ENCODE measurements at places on chromosomes 4 and X.

DNA sequence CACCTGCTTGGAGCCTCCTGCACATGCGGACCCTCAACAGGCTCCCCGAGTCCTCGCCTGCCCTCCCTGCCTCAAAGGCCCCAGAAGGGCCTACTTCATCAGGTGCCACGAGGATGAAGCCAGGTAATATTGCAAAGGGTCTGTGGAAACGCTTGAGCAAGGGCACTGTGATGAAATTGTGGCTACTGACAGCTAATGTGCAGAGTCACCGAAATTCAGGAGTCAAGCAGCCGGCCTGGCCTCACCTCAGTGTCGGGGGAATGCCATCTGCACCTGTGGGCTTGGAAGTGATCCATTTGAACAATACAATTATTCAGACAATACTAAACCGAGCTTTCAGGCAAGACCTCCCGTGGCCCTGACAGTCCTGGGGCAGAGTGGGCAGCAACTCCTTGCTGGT lies 3.1 kb upstream of the FGFR3 start:
- DNase-seq: no peak

DNA sequence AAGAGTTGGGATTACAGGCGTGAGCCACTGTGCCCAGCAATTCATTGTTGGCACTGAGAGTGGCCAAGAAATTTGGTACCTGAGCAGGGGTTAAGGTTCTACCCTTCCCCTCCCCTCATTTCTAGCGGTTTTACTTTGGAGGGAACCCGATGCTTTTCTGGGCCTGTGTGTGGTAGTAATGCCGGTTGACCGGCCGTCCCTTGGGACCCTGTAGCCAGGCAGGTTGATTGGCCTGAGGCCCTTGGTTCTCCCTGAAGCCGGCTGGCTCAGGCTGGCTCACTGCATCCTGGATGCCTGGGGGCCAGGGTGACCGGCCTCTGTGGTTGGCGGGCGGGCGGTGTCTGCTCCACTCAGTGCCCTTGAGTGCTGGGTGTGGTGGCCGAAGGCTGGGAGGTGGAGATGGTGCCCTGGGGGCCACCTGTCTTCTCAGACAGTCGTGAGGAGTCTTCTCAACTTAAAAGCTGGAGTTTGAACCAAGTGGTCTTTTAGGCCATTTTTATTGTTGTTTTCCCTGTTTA lies 45.6 kb downstream of the RGS12 start:
- DNase-seq: no peak

DNA sequence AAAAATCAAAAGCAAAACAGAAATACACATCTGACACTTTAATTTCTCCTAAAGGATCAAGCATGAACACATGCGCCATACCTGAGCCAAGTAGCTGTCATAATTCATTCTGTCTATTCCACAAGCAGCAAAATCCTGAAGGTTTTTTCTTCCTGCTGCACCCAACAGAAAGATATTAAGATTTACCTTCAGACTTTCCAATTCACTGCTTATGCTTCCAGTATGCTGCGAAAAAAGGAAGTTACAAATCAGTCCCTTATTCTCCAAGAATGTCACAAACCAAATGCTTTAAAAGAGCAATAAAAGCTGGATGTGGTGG lies 29.2 kb upstream of the FGFBP2 start:
- DNase-seq: no peak

DNA sequence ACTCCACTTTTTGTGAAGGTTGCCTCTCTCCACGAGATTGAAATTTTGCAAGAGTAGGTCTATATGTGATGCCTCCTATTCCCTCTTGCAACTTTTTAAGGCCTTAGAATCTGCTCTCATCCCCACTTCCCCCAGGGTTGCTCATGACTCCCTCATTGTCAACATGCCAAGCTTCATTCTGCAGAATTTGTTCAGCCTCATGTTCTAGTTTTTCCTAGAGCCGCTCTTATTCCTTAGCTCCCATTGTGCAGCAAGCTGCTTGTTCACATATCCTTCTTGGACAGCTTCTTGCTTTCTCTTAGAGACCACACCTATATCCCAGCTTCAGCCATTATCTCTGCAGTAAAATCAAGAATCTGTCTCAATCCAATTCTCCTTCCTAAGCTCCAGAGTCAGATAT lies 82.4 kb downstream of the CNGA2 start:
- no peak for DNase-seq

DNA sequence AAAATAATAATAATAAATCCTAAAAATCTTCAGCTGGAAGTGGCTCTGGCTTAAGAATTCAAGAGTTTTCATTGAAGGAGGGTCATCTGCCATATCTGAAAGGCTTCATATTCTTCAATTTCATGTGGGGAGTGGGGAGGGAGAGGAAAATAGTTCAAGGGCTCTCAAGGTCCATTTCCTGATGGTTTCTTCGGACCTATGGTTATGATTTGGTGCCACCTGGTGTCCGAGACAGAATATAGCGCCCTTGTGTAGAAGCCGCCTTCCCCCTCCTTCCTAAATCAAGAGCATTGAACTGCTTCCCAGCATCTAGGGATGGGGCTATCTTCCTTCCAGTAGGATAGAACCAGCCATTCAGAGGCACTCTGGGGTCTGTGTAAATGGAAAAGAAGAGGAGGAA lies 34.3 kb downstream of the NLGN3 start:
- DNase-seq: no peak

GRCh38 chr4:8235224-8235623 lies 34.3 kb upstream of the HTRA3 start:
- no peak for DNase-seq

DNA sequence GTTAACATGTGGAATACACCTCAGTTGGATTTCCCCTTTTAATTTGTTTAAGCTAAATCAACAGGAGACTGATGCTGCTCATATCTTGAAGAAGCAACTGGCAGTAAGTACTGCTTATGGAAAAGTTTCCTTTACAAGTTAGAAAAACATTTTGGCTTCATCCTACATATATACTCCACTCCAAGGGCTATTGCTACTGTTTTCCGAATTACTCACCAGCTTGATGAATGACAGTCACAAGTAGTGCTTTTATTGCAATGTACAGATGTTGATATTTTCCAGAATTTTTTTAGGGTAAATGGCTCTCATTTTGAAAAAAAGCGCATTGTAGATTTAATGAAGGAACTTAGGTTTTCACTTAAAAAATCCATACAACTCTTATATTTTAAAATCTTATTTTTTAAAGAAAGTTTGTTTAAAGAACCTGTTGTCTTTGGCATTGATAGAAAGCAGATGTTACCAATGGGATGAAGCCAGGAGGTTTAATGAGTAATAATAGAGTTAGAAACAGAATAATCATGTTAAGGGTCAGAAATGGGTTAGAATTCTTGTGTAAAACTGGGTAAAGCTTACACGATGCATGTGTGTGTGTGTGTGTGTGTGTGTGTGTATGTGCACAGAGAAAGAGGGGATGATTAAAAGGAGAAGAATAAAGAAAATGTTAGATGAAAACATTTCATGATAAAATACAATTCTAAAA lies 272.9 kb downstream of the CFAP299 start:
- DNase-seq: no peak

GRCh38 chr4:110055158-110055768 lies 142.6 kb downstream of the EGF start:
- DNase-seq: no peak

DNA sequence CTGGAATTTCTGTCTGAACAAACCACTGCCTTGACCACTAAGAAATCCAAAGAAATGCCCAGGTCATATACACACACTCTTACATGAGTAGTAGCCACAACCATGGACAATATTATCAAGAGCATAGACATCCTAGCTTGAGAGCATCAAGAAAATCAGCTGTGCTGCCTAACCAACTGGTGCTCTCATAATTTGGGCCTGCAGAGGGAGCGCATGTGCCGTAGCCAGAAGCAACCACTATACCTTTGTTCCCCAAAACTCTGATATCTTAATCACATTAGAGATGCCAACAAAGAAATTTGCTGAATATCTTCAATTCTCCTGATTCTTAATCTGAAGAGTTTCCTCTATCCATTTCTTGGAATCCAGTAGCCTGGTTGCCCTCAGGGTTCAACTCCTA lies 163.6 kb downstream of the ZNF674 start:
- DNase-seq: no peak

GRCh38 chr4:158302076-158302866 lies 92.0 kb downstream of the TMEM144 start:
- DNase-seq: peak; percentile 60

DNA sequence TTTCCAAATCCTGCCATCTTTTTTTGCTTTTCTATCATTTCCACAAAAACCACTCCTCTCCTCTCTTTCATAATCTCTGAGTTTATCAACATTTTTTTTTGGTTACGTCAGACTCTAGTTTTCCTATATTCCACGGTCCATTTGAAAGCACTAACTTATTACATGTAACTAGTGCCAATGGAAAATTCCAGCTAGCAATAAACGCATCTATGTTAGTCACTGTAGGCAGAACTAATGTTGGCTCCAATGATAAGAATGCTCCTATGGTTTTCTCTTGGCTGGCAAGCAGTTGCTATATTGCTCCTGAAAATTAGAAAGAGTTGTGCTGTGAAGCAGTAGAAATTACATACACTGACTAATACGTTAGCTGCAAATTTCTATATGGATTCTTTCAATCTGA lies 634.6 kb upstream of the FTHL17 start:
- no peak for DNase-seq

GRCh38 chr4:40423735-40424134 lies 88.6 kb downstream of the CHRNA9 start:
- DNase-seq: no peak

GRCh38 chr4:173254646-173255045 lies 79.5 kb downstream of the HMGB2 start:
- no peak for DNase-seq

GRCh38 chrX:46234775-46235174 lies 310.4 kb downstream of the ZNF674 start:
- DNase-seq: no peak

DNA sequence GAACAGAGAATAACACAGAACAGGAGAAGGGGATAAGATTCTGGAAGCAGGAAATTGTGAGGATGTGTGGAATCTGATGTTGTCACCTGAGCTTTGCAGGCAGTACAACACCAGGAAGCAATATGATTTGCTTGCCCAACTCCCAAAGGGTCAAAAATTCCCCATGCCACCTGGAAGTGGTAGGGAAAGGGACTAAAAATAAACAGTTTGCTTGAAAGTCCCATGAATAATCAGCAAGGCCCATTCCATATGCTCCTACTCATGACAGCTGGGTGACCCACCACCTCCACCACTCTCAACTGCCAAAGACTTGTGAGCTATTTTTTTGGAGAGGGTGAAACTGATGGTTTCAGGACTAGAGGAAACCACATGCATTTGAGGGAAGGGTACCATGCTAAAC lies 168.4 kb downstream of the KCNIP4 start:
- DNase-seq: no peak

DNA sequence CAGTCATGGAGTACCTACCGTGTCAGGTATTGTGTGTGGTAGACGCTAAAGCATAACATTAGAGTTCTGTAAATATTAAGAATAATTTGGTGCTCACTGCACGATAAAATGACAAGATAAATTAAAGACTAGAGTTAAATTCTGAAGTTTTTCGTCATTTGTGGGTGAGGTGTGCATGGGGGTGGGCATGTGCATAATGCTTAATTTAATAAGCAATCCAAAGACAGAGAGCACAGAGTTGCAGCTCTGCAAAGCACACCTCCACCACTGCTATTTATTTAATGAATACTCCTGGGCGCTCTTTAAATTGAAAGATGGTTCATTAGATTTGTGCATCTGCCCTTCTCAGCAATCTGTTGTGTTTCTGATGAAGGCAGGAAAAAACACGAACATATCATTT lies 62.6 kb downstream of the GATB start:
- no peak for DNase-seq

- DNase-seq: no peak
These were observed 94.3 kb downstream of the CPE start for GRCh38 chr4:165472943-165473676.

GRCh38 chr4:57020467-57021101 lies 41.9 kb downstream of the POLR2B start:
- peak; percentile 78 for DNase-seq

DNA sequence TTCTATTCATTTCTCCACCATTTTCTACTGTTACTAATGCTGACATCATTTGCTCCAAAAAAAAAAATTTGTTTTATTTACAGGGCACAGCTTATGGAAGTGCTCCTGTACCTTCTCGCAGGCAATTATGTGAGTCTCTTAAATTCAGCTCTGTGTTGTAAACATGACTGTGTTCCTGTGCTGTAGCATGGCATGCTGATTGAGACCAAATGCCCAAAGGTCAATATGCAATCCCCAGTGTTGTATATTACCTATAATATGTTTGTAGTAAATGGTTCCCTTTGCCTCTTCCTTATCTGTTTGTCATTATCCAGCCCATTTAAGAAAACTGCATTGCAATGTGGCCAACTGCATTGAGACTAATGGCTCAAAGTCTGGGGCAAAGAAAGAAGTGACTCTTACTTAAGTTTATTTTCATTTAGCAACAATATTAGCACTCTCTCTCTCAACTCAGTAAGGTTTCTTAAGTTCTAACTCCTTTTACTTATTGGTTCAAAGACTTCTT lies 1020.0 kb upstream of the GRID2 start:
- no peak for DNase-seq

DNA sequence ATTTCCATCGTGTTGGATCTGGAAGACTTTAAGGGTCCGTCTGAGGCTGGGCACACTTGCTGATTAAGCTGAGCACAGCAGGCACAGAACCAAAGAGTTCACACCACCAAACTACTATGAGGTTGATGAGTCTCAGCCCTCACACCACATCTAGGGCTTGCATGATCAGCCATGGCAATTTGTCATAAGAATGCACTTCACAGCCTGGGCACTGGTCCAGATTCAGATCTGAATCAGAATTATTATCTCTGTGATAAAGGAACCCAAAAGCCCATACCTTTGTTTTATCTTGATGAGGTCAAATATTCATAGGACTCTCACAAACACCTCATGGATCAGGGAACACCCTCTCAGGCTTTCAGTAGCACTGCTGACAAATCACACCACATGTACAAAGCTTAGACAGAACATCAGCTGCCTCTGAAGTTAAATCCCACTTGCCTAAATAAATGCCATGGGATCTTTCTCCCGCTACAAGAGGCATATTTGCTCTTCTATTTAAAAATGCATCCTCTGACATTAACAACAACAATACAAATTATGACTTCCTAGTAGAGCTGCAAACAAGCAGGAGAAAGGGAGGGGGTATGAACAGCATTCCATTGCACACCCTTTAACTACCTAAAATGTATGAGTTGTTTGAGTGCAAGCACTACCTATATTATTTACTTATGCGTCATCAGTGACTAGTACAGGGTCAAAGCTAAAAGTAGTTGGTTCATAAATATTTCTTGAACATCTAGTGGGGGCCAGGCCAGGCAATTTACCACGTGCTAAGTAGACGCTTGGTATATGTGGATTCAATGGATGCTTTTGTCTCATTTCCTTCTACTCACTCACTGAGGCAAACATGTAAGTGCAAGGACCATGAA lies 186.3 kb upstream of the FGF13 start:
- DNase-seq: no peak

GRCh38 chrX:78946178-78946931 lies 1.2 kb downstream of the P2RY10 start:
- DNase-seq: no peak
